Progenitor cell of endocrine pancreas (in vitro differentiated cells): ENCODE measurements at places on chromosomes 13 and 19. TPM values are rescaled to one million over a fixed set of nuclear protein-coding genes. Genes with fewer than 3 reads are reported as not detected.

DNA sequence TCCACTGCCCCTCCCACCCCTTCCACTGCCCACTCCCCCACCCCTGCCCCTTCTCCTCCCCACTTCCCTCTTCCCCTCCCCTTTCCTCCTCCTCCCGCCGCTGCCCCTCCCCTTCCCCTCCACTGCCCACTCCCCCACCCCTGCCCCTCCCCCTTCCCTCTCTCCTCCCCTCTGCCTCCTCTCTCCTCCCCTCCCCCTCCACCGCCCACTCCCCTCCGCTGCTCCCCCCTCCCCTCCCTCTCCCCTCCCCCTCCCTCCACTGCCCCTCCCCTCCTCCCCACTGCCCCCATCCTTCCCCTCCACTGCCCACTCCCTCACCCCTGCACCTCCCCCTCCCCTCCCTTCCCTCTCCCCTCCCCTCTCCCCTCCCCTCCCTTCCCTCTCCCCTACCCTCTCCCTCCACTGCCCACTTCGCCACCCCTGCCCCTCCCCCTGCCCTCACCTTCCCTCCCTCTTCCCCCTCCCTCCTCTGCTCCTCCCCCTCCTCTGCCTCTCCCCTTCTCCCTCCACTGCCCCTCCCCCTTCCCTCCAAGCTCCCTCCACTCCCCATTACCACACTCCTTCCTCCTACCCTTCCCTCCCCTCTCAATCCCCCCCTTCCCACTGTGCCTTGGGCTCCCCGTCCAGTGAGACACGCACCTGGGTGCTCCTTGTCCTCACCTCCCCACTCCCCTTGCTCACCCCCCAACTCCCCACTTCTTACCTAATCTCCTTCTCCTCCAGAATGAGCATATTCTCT lies 21.9 kb downstream of the ATP8B3 start:
- DNase-seq = no peak
- no peak overlapping the region for H3K27ac ChIP-seq
- no peaks in the 10 kb centered on the region for H3K36me3 ChIP-seq
- no peaks in the 10 kb centered on the region for H3K4me1 ChIP-seq
- H3K27me3 ChIP-seq = peaks cover 3% of the 10 kb centered on the region

DNA sequence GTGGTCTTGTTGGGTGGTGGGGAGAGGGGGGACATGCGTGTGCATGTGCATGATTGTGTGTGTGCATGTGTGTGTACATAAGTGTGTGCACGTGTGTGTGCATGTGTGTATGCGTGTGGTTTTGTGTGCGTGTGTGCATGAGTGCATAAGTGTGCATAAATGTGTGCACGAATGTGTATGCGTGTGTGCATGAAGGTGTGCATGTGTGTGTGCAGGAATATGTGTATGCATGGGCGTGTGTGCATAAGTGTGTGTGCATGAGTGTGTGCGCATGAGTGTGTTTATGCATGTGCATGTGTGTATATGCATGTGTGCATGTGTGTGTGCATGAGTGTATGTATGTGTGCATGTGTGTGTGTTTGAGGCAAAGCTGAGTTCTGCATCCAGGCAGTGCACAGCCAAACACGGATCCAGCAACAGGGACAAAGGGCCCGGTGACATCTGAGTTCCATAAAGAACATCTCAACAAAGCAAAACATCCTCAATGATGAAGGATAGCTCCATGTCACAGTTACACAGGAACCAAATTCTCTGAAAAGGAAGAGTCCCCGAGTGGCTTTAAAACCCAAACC lies 86.0 kb upstream of the FARP1 start:
- H3K27ac ChIP-seq = no peak overlapping the region
- H3K4me3 ChIP-seq = no peak overlapping the region
- DNase-seq = no peak
- H3K4me1 ChIP-seq = peaks cover 7% of the 10 kb centered on the region
- peaks cover 1% of the 10 kb centered on the region for H3K36me3 ChIP-seq
- no peaks in the 10 kb centered on the region for H3K27me3 ChIP-seq

The TRPC4 gene
- total RNA-seq = 4.2 and 5.3 TPM in 2 replicates

- DNase-seq = no peak
- no peak overlapping the region for H3K27ac ChIP-seq
- no peak overlapping the region for H3K4me3 ChIP-seq
- peaks cover 16% of the 10 kb centered on the region for H3K36me3 ChIP-seq
These were observed 5.8 kb downstream of the CPAMD8 start for GRCh38 chr19:17020823-17021222.

The DBP gene
- 5.1 and 5.3 TPM in 2 replicates for total RNA-seq

DNA sequence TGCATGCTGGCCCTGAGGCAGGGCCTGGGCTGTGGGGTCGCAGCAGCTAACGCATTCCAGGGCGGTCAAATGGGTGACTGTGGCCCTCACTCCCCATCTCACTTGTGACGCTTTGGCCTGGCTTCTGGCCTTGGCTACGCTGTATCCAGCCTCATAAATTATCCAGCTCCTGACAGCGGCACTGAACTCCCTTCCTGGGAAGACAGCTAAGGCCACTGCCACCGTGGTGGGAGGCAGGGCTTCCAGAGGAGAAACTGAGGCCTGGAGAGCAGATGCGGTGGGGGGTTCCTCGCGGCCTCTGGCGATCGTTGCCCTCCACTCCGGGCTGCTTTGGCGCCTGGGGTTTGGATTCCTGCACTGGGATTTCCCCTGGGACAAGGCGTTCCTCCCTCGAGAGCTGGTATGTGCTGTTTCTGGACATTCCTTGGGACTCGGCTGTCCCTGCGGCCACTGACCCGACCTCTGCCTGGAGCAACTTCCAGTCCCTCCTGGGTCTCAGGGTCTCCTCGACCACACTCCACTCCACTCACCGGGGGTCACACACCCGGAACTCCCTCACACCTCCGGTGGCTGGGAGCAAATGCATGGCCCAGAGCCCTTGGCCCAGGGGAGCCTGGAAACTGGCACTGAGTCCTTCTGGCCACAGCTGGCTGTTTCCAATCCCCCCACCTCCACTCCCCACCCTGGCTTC lies 3.4 kb downstream of the TBXA2R start:
- no peak overlapping the region for H3K4me3 ChIP-seq
- DNase-seq = no peak
- no peak overlapping the region for H3K27ac ChIP-seq

GRCh38 chr19:2330632-2331284 lies 2.3 kb downstream of the SPPL2B start:
- H3K36me3 ChIP-seq = peaks cover 2% of the 10 kb centered on the region
- H3K27ac ChIP-seq = peak overlapping the region; percentile 83
- no peaks in the 10 kb centered on the region for H3K27me3 ChIP-seq
- H3K4me3 ChIP-seq = peak overlapping the region; percentile 86
- peaks cover 30% of the 10 kb centered on the region for H3K4me1 ChIP-seq
- no peak for DNase-seq

- peaks cover 20% of the 10 kb centered on the region for H3K36me3 ChIP-seq
- no peak overlapping the region for H3K4me3 ChIP-seq
- no peak for DNase-seq
- no peak overlapping the region for H3K27ac ChIP-seq
- no peaks in the 10 kb centered on the region for H3K27me3 ChIP-seq
- H3K4me1 ChIP-seq = no peaks in the 10 kb centered on the region
These were observed 38.0 kb downstream of the PHF11 start for GRCh38 chr13:49533591-49534269.

DNA sequence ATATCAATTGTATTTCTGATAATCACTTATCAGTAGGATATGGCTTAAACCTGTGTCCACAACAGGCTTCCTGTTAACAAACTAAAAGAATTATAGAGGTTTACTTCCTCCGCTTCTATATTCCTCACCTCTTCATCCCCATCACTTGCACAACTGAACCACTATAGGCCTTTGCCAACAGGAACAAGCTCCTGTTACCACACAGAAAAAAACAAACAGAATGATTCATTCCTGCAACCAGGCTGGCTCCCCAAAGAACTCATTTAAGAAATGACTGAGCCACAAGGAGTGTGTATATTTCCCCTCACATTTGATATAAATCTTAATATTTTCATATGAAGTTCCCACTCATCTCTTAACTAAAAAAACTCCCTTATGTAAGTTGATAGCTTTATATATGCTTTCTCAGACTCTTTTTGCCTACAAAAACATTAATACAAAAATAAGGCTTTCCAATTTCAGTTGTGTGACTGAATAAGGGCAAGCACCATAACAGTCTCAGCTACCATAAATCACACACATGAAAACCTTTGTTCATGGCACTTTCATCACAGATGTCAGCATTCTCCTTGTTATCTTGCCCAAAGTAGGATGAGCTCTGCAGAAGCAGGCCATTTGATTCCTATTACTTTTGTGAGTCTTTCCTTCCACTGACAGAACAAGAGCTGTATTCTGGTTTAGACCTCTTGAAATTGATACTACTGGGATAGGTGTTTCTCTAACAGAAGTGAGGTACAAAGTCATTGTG lies 366.8 kb downstream of the SLITRK1 start:
- no peak overlapping the region for H3K27ac ChIP-seq
- no peak overlapping the region for H3K4me3 ChIP-seq
- no peaks in the 10 kb centered on the region for H3K4me1 ChIP-seq

DNA sequence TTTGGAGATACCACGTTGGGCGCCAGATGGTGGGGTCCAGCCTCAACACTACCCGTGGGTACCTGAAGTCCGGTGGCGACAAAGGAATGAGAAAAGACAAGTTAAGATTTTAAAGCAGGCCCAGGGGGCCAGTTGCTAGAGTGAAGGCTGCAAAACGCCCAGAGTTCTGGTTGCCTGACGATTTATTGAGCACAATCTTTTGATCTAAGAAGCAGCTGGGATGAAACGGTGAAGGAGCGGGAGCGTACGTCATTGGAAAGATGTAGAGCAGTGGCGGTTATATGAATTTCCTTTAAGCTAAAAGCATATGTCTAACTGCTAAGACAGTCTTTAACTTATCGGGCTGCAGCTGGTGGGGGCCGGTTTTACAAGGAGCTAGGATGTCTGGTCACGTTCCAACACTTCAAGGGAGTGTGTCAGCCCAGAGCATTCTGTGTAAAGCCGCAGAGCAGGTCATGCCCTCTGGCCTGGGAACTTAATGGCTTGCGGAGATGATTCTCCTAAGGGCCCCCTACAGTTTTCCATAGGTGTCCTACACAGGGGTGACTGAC lies 28.9 kb upstream of the EVI5L start:
- peaks cover 1% of the 10 kb centered on the region for H3K36me3 ChIP-seq
- H3K27ac ChIP-seq = no peak overlapping the region
- DNase-seq = no peak
- H3K27me3 ChIP-seq = peaks cover 54% of the 10 kb centered on the region
- H3K4me3 ChIP-seq = no peak overlapping the region

DNA sequence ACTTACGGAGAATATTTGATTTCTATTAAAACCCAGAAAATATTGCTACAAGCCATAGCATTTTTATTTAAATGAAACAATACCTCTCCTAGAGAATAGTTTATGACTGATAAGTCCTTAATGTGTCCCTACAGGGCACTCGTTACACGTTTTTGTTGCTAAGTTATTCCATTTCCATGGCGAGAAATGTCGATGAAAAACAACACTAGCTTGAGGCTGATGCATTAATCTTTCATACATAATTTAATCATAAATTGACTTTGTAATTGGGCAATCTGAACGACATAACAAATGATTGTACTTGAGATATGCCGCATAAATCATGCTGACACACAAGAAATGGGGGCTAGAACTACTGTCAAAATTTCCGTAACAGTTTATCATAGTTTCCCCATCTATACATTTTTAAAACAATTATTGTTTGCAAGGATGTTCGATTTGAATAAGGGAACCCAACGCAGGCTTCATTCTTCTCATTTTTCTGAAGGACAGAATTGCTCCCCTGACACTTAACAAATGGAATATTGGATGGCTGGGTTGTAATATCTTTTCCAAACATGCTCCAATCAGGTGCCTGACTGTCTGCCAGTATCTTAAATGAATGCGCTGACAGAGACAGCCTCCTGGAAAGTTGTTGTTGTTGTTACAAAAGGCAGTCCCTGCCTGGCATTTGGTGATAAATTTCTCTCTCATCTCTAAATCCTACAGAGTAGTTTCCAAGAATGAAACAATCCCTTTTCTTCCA lies 61.9 kb downstream of the FLT1 start:
- no peaks in the 10 kb centered on the region for H3K36me3 ChIP-seq
- no peak overlapping the region for H3K4me3 ChIP-seq
- no peak for DNase-seq
- no peaks in the 10 kb centered on the region for H3K4me1 ChIP-seq

The INSL3 gene
- total RNA-seq = not detected in 2 replicates

GRCh38 chr19:55603581-55604292 lies 1.7 kb upstream of the ZNF865 start:
- H3K27me3 ChIP-seq = no peaks in the 10 kb centered on the region
- peak overlapping the region; percentile 80 for H3K4me3 ChIP-seq
- H3K27ac ChIP-seq = no peak overlapping the region
- no peak for DNase-seq
- peaks cover 5% of the 10 kb centered on the region for H3K36me3 ChIP-seq

DNA sequence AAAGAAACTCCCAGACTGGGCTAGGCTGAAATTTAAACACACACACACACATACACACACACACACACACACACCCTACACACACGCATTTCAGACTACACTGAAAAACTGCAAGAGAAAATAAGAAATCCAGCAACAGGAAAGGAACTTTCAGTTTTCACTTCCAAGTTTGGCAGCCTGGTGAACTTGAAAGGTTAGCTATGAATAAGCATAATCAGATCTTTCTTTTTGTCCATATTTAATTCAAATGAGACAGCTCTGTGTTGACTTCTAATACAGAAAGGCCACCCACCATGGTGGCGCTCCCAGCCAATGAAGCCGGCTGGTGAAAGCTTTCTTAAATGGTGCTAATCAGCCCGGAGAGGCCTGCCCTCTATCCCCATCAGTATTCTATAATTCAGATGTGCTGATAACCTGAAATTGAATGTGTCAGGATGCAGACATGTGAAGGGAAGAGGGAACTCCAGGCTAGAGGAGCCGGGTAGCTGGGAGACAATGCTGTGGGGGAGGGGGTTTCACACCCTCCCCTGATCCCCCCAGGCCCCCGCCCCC lies 108.3 kb upstream of the ZNF536 start:
- peaks cover 11% of the 10 kb centered on the region for H3K4me1 ChIP-seq
- no peaks in the 10 kb centered on the region for H3K36me3 ChIP-seq
- no peak for DNase-seq
- H3K27ac ChIP-seq = no peak overlapping the region
- H3K27me3 ChIP-seq = peaks cover 46% of the 10 kb centered on the region

- no peak overlapping the region for H3K4me3 ChIP-seq
- DNase-seq = no peak
- no peaks in the 10 kb centered on the region for H3K27me3 ChIP-seq
- peaks cover 12% of the 10 kb centered on the region for H3K36me3 ChIP-seq
- peak overlapping the region; percentile 73 for H3K27ac ChIP-seq
- no peaks in the 10 kb centered on the region for H3K4me1 ChIP-seq
These were observed 10.0 kb upstream of the C19orf33 start for GRCh38 chr19:38294090-38294489.

- DNase-seq = no peak
- H3K27ac ChIP-seq = no peak overlapping the region
- no peaks in the 10 kb centered on the region for H3K4me1 ChIP-seq
- no peak overlapping the region for H3K4me3 ChIP-seq
- H3K27me3 ChIP-seq = peaks cover 32% of the 10 kb centered on the region
These were observed 75.0 kb downstream of the TEX26 start for GRCh38 chr13:31007417-31007816.

The PSG5 gene
- not detected in 2 replicates for total RNA-seq

- DNase-seq = no peak
- no peaks in the 10 kb centered on the region for H3K27me3 ChIP-seq
- H3K4me1 ChIP-seq = peaks cover 2% of the 10 kb centered on the region
- H3K4me3 ChIP-seq = no peak overlapping the region
- H3K36me3 ChIP-seq = no peaks in the 10 kb centered on the region
- H3K27ac ChIP-seq = no peak overlapping the region
These were observed 401.1 kb upstream of the SPRY2 start for GRCh38 chr13:80742033-80742432.

The KCNJ14 gene
- total RNA-seq = 2.0 TPM in 2 replicates

The PRR12 gene
- total RNA-seq = 61.2 and 64.5 TPM in 2 replicates

- H3K4me1 ChIP-seq = peaks cover 41% of the 10 kb centered on the region
- DNase-seq = no peak
- no peak overlapping the region for H3K4me3 ChIP-seq
These were observed 48.0 kb downstream of the COMP start for GRCh38 chr19:18742838-18743783.

The ADGRE1 gene
- total RNA-seq = not detected in 2 replicates

The HNRNPM gene
- total RNA-seq = 320 and 333 TPM in 2 replicates
